ENCODE measurements at places on chromosomes 2 and 18. TPM values are rescaled to one million over a fixed set of nuclear protein-coding genes. Genes with fewer than 3 reads are reported as not detected.

DNA sequence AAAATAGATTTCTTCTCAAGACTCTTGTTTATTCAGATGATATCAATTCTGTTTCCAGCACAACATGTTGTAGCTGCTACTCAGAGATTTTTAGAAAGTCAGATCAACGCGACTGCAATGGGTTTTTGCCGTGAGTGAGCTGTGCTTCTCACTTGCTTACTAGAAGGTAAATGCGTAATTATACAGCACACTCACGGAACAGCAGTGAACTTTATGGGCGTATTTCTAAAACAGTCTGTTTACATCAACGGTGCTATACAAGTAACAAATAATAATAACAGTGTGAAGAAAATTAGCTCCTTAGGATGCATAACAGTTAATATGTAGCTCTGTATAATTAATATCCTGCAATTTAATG is 533.6 kb downstream of the RNF144A start:
- no peak overlapping the region for H3K27ac ChIP-seq
- no peaks in the 10 kb centered on the region for H3K36me3 ChIP-seq
- H3K27me3 ChIP-seq = no peaks in the 10 kb centered on the region
- no peaks in the 10 kb centered on the region for H3K4me1 ChIP-seq
- no peak overlapping the region for H3K4me3 ChIP-seq

- H3K4me1 ChIP-seq = no peaks in the 10 kb centered on the region
- no peak overlapping the region for H3K27ac ChIP-seq
- DNase-seq = no peak
- no peak overlapping the region for H3K4me3 ChIP-seq
- H3K36me3 ChIP-seq = peaks cover 7% of the 10 kb centered on the region
Measured at GRCh38 chr18:70082430-70082829, 123.1 kb downstream of the RTTN start.

DNA sequence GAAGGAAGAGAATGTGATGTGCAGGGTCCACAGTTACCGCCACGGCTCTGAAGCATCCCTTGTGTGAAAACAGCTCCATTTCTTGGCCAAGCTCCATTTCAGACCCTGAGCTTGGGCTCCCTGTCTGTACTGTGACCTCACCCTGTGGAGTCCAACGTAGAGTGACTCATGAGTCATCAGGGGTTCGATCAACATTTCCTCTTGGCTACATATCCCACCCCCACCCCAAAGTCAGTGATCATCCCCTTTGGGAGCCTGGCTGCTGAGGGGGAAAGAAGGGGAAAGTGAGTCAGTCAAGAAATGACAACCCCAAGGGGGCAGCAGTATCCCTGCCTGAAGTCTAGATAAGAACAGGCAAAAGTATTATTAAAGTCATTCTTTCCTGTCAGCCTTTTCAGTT is 62.2 kb downstream of the PAPOLG start:
- H3K27ac ChIP-seq = no peak overlapping the region
- no peak overlapping the region for H3K4me3 ChIP-seq
- H3K36me3 ChIP-seq = no peaks in the 10 kb centered on the region
- H3K4me1 ChIP-seq = no peaks in the 10 kb centered on the region
- no peaks in the 10 kb centered on the region for H3K27me3 ChIP-seq
- no peak for DNase-seq

GRCh38 chr2:170573671-170574070 is 141.5 kb upstream of the SP5 start:
- no peaks in the 10 kb centered on the region for H3K4me1 ChIP-seq
- H3K36me3 ChIP-seq = no peaks in the 10 kb centered on the region
- no peaks in the 10 kb centered on the region for H3K27me3 ChIP-seq
- H3K4me3 ChIP-seq = no peak overlapping the region
- H3K27ac ChIP-seq = no peak overlapping the region

- H3K4me1 ChIP-seq = peaks cover under 1% of the 10 kb centered on the region
- H3K36me3 ChIP-seq = no peaks in the 10 kb centered on the region
- H3K27ac ChIP-seq = no peak overlapping the region
- no peak for DNase-seq
- H3K4me3 ChIP-seq = no peak overlapping the region
- H3K27me3 ChIP-seq = no peaks in the 10 kb centered on the region
Measured at GRCh38 chr2:18605115-18605514, 15.7 kb upstream of the NT5C1B start.

DNA sequence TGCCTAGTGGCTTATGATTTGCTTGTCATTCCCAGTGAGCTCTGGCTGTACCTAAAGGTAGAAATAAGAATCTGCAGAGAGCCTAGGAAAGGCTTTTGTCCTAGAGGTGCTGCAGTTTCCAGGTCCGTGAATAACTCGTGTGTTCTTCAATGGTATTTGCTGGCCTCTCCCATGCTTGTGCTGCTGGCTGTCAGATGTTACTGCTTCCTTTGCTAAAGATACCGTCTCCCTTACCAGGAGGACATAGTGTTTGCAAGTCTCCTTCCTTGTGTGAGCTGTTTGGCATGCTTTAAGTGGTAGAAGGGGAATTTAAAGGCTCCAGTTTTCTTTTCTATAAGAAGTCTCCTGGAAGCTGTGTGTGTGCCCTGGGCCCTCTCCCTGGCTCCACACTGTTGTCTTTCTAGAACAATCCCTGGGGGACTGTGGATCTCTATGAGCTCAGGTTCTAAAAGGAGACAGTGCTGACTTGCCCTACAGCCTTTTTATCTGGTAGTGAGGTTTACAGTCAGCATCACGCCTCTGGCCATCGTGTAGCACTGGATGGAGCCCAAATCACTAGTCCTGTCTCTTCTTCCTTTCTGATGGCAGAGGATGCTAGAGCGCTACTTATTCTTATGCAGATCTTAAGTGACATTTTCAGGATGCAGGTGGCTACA is 65.8 kb downstream of the RNF144A start:
- no peak for DNase-seq
- no peaks in the 10 kb centered on the region for H3K36me3 ChIP-seq
- H3K4me3 ChIP-seq = no peak overlapping the region
- H3K4me1 ChIP-seq = peaks cover 41% of the 10 kb centered on the region
- no peaks in the 10 kb centered on the region for H3K27me3 ChIP-seq

GRCh38 chr18:79574938-79575525 is 104.6 kb upstream of the CTDP1 start:
- H3K36me3 ChIP-seq = no peaks in the 10 kb centered on the region
- DNase-seq = peak; percentile 54
- H3K4me1 ChIP-seq = peaks cover 12% of the 10 kb centered on the region
- no peak overlapping the region for H3K4me3 ChIP-seq
- no peaks in the 10 kb centered on the region for H3K27me3 ChIP-seq

DNA sequence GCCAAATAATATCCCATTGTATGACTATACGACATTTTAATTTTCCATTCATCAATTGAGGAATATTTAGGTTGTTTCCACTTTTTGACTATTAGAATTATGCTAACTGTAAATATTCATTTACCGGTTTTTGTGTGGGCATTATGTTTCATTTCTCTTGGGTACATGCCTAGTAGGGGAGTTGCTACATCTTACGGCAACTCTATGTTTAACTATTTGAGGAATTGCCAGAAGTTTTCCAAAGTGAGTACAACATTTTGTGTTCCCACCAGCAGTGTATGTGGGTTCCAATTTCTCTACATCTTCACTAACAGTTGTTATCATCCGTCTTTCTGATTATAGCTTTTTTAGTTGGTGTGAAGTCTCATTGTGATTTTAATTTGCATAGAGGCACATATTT is 1.6 kb upstream of the KDSR start:
- H3K27me3 ChIP-seq = no peaks in the 10 kb centered on the region
- H3K4me3 ChIP-seq = peak overlapping the region; percentile 91
- no peak for DNase-seq
- no peaks in the 10 kb centered on the region for H3K36me3 ChIP-seq

Gene CDH2
- total RNA-seq = 594 TPM

Gene MYO5B
- total RNA-seq = 1.8 TPM

Gene TANC1
- total RNA-seq = 83.8 TPM

Gene CIB4
- not detected for total RNA-seq

Gene GALNT14
- 1.3 TPM for total RNA-seq

Gene CXCR1
- total RNA-seq = 0.94 TPM

Gene MARCO
- total RNA-seq = 5.6 TPM
